ENCODE measurements at places on chromosomes 11 and 22.

- DNase-seq: no peak
Measured at GRCh38 chr11:70076461-70076931, 1.6 kb upstream of the ANO1 start.

DNA sequence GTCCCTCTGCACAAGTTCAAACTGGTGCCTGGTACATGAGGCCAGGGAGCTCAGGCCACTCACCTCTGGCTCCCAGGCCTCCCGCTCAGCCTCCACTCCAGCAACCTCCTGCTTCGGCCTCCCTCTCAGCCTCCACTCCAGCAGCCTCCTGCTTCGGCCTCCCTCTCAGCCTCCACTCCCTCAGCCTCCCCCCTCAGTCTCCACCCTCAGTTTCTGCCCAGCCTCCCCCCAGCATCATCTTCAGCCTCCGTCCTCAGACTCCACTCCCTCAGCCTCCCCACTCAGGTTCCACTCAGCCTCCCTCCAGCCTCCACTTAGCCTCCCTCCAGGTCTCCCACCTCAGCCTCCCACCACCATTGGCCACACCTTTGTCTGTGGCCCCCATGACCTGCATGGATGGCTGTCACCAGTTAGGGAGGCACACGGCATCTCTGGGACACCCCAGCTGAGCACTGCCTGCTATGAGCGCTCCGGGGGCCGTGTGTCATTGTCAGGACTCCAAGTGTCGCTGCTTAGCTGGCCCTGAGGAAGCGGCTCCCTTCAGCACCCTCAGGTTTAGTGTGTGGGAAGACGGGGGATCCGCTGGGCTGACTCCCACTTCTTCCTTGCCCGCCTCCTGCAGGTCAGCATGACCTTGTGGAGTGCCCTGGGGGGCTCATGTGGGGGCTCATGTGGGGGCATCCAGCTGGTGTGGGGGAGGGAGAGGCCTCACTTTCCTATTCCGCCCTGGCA is 39.0 kb downstream of the GRAMD4 start:
- no peak for DNase-seq

- DNase-seq: no peak
Measured at GRCh38 chr11:120146413-120147093, 8.6 kb upstream of the TRIM29 start.

DNA sequence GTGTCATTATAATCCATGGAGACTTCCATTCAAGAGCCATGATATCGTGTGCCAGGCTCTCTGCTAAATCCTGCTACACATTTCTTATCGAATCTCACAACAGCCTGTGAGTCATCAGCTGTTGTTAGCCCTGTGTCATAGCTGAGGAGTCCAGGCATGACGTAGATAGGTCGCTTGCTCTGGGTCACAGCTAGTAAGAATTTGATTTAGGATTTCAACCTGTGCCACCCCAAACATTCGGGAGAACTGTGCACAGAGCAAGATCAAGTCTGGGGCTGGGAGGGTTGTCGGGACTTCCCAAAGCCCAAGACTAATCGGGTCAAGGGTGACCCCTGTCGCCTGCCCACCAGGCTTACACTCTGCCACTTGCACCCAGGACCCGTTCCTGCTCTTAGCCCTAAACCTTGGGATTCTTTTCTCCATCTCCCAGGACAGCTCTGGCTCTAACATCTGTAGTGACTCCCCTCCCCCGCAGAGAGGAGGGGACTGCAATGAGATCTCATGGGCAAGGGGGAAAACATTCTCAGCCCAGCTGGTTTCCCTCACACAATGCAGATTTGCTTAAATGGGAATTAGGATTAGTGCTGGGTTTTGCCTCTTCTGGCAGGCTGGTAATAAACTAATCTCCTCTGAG is 34.3 kb downstream of the TSPAN18 start:
- DNase-seq: no peak

- DNase-seq: no peak
Measured at GRCh38 chr11:116688202-116688540, 84.6 kb downstream of the BUD13 start.

DNA sequence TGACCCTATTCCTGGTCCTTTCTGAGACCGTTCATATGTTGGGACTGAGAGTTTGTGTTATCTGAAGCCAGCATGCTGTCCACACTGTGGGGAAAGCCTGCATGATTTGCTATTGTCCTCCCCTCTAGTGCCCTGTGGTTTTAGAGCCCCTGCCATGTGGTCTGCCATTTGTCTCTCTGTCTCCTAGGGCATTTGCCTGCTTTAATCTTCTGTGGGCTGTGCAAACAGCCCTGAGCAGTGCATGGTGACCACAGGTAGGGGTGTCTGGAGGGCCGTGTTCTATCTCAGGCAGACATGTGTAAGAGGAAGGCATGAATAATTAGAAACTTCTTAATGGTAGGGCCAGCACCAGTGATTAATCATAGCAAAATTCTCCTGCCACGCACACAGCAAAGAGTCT is 23.0 kb downstream of the AMPD3 start:
- no peak for DNase-seq

Data from memory B cell (primary cell).